ENCODE measurements at places on chromosomes 6 and 20.

DNA sequence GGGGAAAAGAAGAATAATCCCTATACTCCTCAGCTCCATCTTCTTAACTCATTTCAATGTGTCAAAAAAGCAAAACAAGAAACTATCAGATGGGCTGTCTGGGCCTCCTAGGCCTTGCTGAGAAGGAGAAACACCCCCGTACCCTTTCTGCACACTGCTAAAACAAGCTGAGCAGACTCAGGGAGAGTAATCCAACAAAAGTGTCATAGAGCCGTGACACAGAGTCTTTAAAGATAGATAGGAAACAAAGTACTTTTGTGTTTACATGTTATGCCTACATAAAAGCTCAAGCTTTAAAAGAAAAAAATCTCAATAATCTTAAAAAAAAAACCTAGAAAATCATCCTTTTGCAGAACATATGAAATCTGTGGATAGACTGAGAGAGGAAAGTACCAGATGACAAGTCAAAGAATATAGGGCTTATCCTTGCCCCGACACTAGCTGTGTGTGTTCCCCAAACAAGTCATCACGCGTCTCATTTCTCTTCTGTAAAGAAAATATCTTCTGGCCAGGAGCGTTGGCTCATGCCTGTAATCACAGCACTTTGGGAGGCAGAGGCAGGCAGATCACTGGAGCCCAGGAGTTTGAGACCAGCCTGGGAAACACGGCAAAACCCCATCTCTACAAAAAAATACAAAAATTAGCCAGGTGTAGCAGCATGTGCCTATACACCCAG is 81.3 kb downstream of the MAP3K5 start:
- DNase-seq = no peak

- DNase-seq = no peak
These were observed 561.6 kb upstream of the CHD6 start for GRCh38 chr20:42179768-42180167.

DNA sequence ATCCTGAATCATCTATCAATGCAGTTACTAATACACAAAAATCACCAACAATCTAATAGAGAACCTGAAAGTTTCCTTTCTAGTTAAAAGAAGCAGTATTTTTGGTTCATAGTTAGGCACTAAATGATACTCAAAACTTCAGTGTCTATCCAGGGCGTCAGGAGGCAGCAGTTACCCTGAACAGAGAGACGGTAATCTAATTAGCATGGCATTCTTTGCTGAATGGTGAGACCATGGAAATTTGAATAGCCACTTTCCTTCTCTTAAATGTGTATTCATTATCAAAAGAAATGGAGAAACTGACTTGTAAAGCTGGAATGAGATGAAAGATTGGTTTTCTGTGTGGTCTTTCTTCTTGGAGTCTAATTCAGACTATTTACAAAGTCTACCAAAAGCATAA is 146.6 kb upstream of the BMP5 start:
- no peak for DNase-seq

GRCh38 chr6:141467881-141468280 is 664.8 kb upstream of the GJE1 start:
- DNase-seq = no peak

- DNase-seq = no peak
These were observed 94.0 kb downstream of the SYCP2 start for GRCh38 chr20:59839400-59839799.

DNA sequence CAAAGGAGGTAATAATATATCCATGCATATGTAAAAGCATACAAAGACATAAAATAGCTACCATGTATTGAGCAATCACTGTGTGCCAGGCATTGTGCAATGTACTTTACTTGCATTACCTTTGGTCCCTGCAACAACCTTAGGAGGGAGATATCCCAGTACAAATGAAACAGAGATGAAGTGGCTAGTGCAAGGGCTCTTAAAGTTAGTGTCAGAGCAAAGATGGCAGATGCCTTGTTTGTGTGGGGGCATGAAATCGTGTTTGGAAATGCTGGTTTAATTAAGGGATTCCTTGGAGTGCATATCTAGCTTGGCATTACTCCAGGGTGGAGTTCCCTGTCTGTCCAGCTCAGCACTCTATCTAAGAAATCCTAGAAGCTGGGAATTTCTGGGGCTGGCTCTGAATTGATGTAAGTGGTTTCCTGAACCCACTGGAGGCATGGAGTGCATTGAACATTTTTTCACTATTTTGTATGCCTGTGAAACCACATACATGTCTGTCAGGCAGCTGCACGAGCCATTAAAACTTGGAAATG is 9.8 kb downstream of the PAQR8 start:
- DNase-seq = no peak

Measured in stimulated activated CD8-positive, alpha-beta memory T cell treated with anti-CD3 and anti-CD28 coated beads, Interleukin-15, amount 100 ng/mL, for 4 hours (primary cell).